ENCODE measurements at places on chromosomes 4 and X. TPM values are rescaled to one million over a fixed set of nuclear protein-coding genes. Genes with fewer than 3 reads are reported as not detected.

ESX1 gene
- not detected for total RNA-seq

CHRDL1 gene
- not detected for total RNA-seq

MAGEA9B gene
- not detected for total RNA-seq

F8A2 gene
- total RNA-seq: not detected

LPAR4 gene
- total RNA-seq: not detected

FGFBP2 gene
- not detected for total RNA-seq

MAOB gene
- not detected for total RNA-seq

PAGE2B gene
- not detected for total RNA-seq

CD38 gene
- not detected for total RNA-seq

SLC30A9 gene
- 61.7 TPM for total RNA-seq

ADH7 gene
- not detected for total RNA-seq

FABP2 gene
- not detected for total RNA-seq

ATP6AP1 gene
- 87.8 TPM for total RNA-seq

RXFP1 gene
- 3.1 TPM for total RNA-seq
